Right ventricle myocardium inferior (tissue), 1 donor: ENCODE measurements at places on chromosomes 12 and 14. TPM values are rescaled to one million over a fixed set of nuclear protein-coding genes. Genes with fewer than 3 reads are reported as not detected.

CPNE8 gene
- 8.3 TPM for total RNA-seq

CLMN gene
- total RNA-seq: 7.6 TPM

TOMM20L gene
- total RNA-seq: not detected

SLCO1B1 gene
- not detected for total RNA-seq

PNMA1 gene
- 14.9 TPM for total RNA-seq

PRR4 gene
- 1.8 TPM for total RNA-seq

SENP1 gene
- total RNA-seq: 7.7 TPM

MYF6 gene
- total RNA-seq: not detected

ADAM21 gene
- total RNA-seq: 0.38 TPM

PPP1R1A gene
- 239 TPM for total RNA-seq

CLEC14A gene
- 32.0 TPM for total RNA-seq

MYRFL gene
- 0.11 TPM for total RNA-seq

DNA sequence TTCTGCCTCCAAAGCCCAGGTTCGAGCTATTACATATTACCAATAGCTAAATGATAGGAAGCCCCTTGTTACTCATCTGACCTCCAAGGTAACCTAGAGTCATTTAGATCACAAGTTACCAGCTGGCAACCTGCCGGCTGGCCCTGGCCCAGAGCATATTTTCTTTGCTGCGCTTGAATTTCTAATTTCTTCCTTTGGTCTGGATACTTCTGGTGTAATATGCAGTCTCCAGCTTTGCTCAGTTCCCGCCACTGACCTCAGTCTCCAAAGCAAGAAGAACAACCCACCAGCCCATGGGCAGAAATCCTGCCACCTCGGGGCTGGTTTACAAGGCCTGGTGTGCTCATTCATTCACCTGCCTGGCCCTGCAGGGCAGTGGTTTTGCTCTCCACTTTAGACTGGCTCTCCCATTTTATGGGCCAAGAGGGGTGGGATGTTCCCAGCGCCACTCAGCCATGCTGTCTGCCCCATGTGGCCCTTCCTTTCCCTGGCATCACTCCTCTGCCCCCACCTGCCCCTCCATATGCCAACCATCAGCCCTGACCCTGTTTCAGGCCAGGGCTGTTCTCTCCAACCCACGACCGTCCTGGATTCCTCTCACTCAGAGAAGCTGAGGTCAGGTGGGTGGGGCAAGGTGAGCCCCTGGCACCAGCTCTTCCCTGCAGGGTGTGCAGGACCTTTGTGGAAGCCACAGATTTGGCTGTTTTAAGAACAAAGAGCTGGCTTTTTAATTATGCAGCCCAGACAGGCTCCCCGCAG lies 76.0 kb downstream of the PRIMA1 start:
- no peak for DNase-seq

GRCh38 chr14:20743556-20743955 lies 2.1 kb upstream of the EDDM3A start:
- DNase-seq: no peak

DNA sequence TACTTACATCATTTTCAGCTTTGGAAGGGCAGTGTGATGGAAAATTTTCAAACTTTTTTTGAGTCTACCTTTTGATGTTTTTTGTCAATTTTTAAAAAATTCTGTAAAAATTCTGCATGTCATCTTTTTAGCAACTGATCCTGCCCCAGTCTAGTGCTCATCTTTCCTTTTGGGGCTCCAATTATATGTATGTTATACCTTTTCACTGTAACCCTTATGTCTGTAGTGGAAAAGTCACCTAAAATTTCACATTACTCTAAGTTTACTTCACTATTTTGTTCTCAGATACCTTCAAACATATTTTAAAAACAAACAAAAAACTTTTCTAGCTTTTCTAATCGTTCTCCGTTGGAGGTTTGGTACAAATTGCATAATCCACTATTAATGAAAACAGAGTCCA lies 32.5 kb upstream of the MYRFL start:
- no peak for DNase-seq

GRCh38 chr14:51547260-51547659 lies 104.5 kb upstream of the FRMD6 start:
- DNase-seq: no peak

GRCh38 chr12:124862768-124863415 lies 772 bp downstream of the SCARB1 start:
- DNase-seq: no peak

DNA sequence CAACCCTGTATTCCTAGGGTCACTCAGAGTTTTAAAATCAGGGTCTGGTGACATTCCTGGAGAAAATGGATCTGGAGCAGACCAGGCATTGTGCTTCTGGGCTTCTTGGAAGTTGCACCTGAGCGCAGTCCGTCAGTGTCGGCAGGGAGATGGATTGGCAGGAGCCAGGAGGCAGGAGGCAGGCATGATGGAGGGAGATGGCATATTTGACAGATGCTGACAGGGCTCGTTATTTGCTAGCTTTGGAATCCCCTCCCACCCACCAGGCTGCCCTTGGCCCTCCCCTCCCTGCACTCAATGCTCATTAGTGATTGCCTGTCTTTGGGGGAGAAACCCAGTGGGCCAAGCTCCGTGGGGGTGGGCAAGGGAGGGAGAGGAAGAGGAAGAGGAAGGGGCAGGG lies 4.7 kb downstream of the CISTR start:
- no peak for DNase-seq

DNA sequence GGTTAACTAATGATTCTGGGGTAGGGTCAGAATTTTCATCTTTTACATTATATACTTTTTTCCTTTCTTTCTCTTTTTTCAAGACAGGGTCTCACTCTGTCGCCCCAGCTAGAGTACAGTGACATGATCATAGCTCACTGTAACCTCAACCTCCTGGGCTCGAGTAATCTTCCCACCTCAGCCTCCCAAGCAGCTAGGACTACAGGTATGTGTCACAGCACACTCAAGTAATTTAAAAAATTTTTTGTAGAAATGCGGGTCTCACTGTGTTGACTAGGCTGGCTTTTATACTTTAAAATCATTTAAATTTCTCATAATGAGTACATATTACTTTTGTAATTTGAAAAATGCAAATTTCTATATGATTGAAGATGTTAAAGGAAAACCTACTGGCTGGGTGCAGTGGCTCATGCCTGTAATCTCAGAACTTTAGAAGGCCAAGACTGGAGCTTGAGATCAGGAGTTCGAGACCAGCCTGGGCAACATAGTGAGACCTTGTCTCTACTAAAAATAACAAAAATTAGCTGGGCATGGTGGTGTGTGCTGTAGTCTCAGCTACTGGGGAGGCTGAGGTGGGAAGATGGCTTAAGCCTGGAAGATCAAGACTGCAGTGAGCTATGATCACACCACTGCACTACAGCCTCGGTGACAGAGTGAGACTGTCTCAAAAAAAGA lies 25.7 kb downstream of the R3HDM2 start:
- no peak for DNase-seq

DNA sequence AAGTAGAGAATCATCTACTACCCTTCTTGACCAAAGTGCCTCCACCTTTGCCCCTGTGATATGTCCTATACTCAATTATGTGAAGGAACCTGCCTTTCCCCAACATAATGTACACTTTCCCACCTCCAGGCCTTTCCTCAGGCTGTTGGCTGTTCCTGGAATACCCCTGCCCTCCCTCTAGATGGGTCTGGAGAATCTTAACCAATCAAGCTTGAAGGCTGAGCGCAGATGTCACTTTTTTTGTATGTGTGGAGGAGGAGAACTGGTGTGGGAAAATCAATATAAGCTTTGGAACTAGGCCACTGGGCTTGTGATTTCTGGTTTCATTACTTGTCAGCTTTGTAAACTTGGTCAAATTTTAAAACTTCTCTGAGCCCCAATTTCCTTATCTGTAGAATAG lies 4.7 kb downstream of the BMAL2 start:
- no peak for DNase-seq

DNA sequence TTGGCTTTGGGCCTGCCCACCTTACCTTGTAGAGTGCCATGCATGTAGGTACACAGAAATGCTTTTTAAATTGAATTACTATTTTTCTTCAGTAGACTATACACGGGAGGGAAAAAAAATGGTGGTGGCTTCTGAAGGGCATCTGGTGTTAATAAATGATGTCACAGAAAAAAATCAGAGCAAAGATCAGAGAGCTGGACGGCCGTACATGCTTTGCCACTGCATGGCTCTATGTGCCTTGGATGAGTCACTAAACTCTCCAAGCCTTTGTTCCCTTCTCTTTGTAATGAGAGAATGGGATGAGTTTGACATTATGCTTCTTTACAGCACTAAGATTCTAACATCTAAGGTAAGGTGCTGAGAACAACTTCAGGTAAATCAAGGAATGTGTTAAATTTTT lies 376.4 kb upstream of the DDHD1 start:
- no peak for DNase-seq

GRCh38 chr12:979349-979748 lies 11.7 kb upstream of the ERC1 start:
- DNase-seq: no peak

DNA sequence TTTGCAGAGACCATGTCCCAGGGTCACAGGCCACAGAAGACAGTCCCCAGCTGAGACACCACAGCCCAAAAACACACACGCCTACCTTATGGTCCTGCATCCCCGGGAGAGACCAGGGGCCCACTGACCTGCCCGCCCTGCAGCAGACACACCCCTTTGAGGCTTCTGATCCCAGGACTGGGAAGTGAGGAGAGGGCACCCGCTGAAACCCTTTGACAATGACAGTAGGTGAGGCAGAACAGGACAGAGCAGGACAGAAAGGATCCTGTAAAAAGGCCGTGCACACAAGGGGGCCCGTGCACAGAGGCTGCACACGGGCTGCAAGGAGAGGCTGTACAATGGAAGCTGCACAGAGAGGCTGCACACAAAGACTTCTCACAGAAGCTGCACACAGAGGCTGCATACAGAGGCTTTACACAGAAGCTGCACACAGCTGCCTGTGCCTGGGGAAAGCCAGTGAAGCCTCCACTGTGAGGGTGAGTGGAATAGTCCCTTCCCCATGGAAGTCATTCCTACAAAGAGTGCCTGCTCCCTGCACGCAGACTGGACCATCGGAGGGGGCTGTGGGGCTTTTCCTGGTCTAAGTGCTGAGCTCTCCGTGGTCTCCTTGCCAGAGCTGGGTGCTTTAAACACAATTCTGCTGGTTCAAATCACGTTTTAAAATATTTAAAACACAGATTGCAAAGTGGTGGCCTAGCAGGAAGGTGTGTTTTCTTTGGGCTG lies 16.6 kb upstream of the SFSWAP start:
- no peak for DNase-seq

GRCh38 chr12:116628450-116628793 lies 69.2 kb downstream of the MAP1LC3B2 start:
- no peak for DNase-seq

DNA sequence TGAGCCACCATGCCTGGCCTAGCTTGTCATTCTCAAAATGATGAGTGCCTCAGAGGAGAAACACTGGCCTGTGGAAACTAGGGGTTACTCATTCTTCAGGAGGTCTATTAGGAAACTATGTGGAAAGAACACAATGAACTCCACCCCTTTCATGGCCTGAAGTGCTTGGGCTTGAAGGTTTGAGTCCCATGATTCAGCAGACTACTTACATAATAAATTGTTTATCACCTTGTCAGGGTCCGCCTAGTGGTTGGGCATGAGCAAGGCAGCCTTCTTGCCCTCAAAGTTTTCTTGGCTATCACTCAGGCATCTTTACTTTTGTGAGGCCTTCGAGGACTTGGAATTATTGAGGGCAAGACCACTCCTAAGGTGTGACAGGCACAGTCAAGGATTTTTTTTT lies 251.2 kb downstream of the ACSS3 start:
- DNase-seq: no peak

GRCh38 chr14:105857826-105858675 lies 331.7 kb downstream of the TMEM121 start:
- DNase-seq: peak; percentile 50

GRCh38 chr14:71175491-71175890 lies 268.2 kb downstream of the PCNX1 start:
- no peak for DNase-seq

DNA sequence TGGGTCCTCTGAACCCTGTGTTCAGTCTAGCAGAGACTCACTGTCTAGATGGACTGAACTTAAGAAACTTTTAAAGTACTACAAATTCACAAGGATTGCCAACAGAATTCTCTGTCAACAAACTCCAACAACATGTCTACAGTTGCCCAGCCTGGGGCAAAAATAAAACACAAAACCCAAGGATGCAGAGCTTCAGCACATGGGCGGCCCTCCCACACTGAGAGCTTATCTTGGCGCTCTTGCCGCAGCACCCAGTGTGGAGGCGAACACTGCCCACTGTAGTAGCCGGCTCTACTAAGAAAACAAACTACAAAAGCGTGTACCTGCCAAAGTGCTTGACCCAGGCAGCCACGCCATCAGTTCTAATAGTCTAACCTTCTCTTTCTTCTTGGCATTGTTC lies 66.7 kb downstream of the PTPN21 start:
- peak; percentile 65 for DNase-seq

- no peak for DNase-seq
These were observed 223.0 kb downstream of the BTG1 start for GRCh38 chr12:91922674-91923073.

DNA sequence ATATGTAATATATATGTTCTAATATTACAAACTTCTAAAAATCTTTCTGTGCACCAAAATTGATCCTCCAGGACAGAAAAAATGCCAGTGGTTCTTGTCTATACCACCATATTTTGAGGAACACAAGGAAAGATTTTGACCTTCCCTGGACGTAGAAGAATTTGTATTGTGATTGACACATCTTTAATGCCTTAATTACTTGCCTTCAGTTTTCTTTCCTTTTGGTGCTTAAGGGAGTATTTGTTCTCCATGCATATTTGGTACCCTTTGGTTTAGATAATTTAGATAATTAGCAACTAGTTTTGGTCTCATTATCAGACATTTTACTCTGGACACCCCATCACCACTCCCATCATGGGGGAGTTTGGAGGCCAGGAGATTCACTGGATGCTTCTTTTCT lies 27.6 kb downstream of the TRAF3 start:
- no peak for DNase-seq

DNA sequence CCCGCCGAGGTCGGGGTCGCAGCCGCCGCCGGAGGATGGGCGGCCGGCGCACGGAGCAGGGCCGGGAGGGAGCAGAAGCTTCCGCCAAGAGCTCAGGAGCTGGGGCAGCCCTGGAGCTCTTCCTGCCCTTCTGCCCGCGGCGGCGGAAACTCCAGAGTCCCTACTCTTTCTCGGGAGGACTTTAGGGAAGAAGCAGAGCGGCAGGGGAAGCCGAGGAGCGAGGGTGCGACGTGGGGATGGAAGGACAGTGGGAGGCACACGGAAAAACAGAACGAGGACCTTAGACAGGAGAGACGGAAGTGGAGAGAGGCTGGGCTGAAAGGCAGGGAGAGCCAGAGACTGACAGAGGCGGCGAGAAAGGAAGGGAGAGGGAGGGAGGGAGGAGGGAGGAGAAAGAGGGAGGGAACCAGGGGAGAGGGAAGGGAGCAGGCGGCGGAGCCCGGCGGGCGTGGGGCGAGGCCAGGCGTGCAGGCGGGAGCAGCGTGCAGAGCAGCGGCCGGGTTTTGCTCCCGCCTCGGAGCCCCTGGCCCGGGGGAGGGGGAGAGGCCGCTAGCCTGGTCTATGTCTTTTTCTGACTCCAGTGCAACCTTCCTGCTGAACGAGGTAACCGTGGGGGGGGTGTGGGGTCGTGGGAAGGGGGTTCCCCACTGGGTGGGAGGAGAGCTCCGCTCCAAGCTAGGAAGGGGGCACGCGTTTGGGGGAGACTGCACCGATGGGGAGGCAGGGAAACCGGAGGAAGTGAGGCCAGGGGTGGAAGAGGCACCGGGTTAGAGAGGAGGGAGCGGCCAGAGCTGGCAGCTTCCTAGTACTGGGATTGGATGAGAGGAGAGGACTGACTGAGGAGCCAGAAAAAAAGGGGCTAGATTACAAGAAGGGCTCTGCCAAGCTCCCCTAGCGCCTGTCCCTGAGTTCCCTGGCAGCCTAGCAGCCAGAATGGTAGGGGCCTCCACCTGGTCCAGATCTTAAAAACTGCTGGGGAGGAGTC lies 2.9 kb upstream of the CACNB3 start:
- DNase-seq: peak; percentile 88
